GM10248 (cell line): ENCODE measurements at places on chromosomes 1 and 21.

DNA sequence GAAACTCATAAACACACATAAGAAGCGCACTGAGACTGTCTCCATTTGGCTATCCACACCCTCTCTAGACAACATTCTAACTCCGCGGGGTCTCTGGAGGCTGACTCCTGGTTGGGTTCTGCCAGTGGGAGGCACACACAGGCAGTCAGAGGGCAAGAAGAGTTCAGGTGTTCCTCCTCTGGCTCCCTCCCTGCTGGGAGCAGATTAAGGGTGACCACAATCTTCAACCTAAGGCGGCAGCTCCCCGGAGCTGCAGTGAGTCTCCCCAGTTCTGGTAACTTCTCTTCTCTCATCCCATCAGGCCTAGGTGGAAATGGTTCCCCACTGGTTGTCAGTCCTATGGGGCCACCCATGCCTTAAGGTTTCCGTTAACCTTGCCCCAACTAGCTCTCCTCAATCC, 7.4 kb upstream of the TENT5C start:
- DNase-seq: no peak

GRCh38 chr1:90074137-90074536, 79.2 kb downstream of the ZNF326 start:
- DNase-seq: peak; percentile 8

- DNase-seq: no peak
Observed at GRCh38 chr1:168172250-168172915, 6.4 kb upstream of the TIPRL start.

- DNase-seq: no peak
Observed at GRCh38 chr1:157152510-157152909, 14.3 kb upstream of the ETV3 start.

- DNase-seq: no peak
Observed at GRCh38 chr1:2913091-2913490, 108.2 kb upstream of the ACTRT2 start.
